ENCODE measurements at places on chromosomes 4 and X. TPM values are rescaled to one million over a fixed set of nuclear protein-coding genes. Genes with fewer than 3 reads are reported as not detected.

GRCh38 chr4:121307445-121308327 lies 73.1 kb downstream of the QRFPR start:
- peak; percentile 68 for DNase-seq

GRCh38 chrX:101009090-101009489 lies 39.6 kb downstream of the ARL13A start:
- no peak for DNase-seq

GRCh38 chr4:152485726-152486276 lies 50.1 kb downstream of the FBXW7 start:
- DNase-seq, result peak; percentile 54

TSPAN5 gene
- 46.6 TPM for total RNA-seq

PRR27 gene
- not detected for total RNA-seq

DNA sequence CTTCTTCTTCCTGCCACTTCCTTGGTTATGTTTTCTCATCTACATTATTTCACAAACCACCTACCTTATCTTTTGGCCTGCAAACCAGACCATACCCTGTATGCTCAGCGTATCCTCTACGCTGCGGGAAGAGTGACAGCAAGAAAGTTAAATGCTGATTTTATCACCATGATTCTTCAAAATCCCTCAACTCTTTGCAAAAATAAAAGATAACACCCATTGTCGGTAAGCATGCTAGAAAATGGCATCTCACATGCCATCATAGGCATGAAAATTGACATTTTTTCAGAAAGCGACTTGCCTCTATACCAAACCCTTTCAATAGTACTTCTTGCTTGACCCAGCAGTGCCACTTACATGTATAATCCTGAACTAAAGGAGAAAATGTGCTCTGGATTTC lies 102.0 kb downstream of the HPGD start:
- DNase-seq, result no peak

DNA sequence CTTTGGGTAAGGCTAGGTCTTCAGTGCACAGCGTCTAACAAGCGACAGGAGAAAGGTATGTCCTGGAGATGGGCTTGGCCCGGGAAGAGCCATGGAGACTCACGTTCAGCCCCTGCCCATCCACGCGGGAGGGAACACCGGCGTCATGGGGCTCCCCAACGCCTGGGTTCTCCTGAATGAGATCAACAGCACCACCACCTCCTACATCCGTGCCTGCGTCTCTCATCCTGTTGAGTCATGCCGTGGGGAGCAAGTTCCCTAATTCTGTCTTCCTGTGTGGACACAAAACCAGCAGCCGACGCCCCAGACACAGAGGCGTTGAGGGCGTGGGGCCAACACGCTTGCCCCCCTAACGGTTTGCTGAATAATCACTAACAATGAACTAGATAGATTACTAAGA lies 20.1 kb upstream of the IL3RA start:
- no peak for DNase-seq

- DNase-seq, result no peak
Measured at GRCh38 chrX:1336331-1336943, at the start of gene IL3RA. TSS of gene IL3RA (plus strand) at chrX:1336785. CDS start at chrX:1341766, 4,981 bp downstream.

DNA sequence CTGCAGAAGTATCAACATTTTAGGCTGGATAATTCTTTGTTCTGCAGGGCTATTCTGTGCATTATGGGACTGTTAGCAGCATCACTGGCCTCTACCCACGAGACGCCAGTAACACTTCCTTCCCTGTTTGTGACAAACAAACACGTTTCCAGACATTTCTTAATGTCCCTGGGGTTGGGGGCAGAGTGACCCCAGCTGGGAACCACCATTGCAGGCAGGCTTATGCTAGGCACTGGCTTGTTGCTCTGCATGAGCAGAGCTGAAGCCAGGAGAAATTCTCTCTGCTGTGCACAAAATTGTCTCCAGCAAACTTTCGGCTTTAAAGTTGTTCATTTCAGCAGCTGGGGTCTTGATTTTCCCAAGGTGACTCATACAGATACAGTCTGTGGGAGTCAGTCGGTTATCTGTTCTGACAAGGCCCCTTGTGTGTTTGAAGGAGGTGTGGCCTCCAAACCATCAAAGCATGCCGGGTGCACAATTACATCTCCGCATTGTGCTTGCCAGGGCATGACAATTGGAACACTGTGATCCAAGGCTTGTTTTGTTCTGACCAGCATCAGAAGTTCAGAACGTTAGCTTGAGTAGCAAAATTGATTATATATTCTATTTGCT lies 156.4 kb upstream of the BOD1L1 start:
- DNase-seq, result peak; percentile 78

DNA sequence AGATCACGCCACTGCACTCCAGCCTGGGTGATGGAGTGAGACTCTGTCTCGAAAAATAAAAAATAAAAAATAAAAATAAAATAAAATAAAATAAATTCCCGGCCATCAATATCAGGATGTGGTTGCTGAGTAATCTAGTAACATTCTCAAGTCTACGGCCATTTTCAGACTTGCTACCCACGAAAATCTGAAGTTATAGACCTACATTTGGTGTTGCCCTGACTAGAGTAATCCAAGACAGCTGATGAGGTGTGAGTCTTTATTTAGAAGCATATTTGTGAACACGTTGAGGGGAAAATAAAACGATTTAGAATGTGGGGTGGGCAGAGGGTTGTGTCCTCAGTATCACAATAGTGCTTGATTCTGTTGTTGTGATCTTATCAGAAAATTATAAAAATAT lies 130.2 kb upstream of the MID1 start:
- DNase-seq, result no peak

PABPC5 gene
- not detected for total RNA-seq

DNA sequence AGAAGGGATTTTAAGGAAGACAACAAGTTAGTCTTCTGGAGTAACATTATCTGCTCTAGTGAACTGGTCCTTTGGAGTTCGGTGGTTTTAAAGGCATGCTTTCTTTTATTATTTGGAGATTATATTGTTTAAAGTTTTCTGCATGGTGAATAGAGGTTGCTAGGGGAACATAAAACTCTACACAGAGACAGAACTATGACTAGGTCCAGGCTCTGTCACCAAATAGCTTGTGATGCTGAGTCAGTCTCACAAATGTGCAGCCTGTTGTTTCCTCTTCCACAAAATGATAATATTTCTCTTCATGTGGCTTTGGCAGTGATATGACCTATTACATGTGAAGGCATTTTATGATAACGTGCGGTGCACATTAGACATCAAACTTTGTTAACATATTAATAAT lies 132.6 kb downstream of the PACRGL start:
- DNase-seq, result peak; percentile 34

- DNase-seq, result no peak
Measured at GRCh38 chrX:24153178-24153795, 3.8 kb downstream of the ZFX start.

GRCh38 chr4:134276476-134276875 lies 74.9 kb upstream of the PABPC4L start:
- DNase-seq, result no peak

ARSJ gene
- total RNA-seq, result 11.1 TPM

CXCL1 gene
- 27.5 TPM for total RNA-seq

DUSP21 gene
- total RNA-seq, result not detected

DNA sequence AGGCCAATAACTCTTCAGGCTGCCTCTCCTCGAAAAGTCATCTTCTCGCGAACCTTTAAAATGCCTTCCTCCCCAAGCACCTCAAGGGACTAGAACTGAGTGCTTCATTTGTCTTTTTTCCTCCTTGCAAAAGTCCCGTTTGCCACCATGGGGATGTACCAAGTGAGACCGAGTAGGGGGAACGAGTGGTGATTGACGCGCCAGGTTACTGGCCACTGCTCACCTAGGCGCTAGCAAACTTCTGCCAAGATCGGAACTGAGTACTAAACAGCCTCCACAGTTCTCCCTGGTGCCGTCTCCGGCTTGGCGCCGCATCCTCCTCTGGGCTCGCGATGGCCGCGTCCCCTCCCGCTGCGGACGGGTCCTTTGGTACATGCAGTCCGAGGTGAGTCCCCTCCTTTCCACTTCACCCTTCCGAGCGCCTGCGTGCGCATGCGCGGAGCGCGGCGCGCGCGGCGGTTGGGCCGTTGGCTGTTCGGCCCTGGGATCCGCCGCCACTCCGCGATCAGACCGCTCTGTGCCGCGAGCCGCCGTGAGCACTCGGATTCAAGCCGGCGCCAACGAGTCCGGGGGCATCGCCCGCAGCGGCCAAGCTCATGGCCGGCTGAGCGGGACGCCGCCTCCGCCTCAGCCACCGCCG lies at the start of gene CDK16:
CDK16 (plus strand) TSS at position 402 of the 640 bp plus-strand sequence. CDS start 4,877 bp downstream, outside the sequence.
- no peak for DNase-seq

CT45A5 gene
- total RNA-seq, result not detected

- DNase-seq, result no peak
Measured at GRCh38 chr4:16790508-16790907, 107.9 kb downstream of the LDB2 start.

TLR1 gene
- 0.21 TPM for total RNA-seq

GRCh38 chr4:176838601-176839433 lies 46.1 kb upstream of the VEGFC start:
- DNase-seq, result peak; percentile 88
